ENCODE measurements at places on chromosomes 16 and 17.

DNA sequence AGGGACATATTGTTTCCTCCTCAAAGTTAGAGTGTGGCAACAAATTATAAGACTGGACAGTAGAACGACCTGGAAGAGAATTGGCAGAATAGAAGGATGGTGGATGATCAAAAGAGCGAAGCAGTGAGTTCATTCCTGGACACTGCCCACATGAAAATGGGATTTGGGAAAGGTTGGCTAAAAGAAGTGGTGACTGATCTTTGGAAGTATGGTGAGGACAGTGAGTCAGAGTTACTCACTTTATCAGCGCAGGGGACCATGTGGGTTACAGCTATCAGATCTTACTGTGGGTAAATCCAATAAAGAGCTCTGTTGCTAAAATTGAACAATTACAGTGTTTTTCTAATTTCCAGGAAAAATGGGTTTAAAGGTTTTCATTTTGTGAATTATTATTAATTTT lies 2.7 kb upstream of the TANC2 start:
- no peak for DNase-seq

DNA sequence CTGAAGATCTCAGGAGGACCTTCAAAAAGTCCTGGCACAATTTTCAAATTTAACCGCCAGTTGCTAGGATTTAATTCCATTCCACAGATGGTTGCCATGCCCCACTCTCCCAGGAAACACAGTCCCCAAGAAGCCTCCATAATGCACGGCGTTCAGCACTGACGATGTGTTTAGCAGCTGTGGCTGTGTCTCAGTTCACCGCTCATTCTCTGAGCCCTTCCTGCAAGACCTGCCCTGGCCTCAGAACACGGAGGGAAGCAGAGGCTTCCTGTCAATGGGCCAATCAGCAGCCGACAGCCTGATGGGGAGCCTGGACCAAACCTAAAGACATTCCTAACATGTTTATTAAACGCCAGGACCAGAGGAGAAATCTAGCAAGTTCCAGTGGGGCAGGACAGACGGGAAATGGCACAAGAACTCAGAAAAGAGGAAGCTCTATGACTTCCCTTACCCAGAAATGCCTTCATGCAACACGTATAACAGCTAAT lies 4.9 kb downstream of the MYLK3 start:
- DNase-seq = no peak

DNA sequence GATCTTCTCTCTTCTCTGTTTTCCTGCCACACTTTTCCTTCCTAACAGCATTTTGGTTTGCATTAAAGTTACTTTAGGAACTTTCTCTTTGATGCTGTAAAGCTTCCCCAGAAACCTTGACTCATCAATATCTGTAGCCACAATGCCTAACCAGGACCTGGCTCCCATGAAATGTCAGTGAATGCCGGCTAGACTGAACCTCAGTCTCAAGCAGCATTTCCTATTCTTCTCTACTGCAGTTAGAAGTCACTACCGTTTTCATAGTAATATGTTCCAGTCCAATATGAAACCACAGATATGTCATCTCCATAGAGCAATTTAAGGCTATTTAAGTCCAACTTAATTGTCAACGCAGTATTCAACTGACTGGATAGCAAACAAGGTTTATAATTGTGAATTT lies 28.9 kb downstream of the ITFG1 start:
- no peak for DNase-seq

DNA sequence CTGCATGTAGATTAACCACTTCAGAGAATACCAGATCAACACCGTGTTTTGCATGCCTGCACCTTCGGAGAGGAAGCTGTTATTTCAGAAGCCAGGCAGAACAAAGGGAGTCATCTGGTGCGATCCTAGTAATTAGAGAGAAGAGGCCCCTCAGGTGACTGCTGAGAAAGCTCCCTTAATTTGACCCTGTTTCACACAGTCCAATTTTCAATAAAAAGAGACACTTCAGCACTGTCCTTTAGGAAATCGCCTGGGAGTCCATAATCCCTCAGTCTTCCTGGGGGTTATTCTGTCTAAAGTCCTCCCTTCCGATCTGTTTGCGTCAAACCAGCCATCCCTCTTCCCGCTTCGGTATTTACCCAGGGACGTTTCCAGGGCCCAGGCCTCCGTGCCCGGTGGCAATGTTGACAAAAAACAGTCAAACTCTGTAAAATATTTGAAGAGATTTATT lies 23.4 kb upstream of the TNRC6C start:
- DNase-seq = no peak

DNA sequence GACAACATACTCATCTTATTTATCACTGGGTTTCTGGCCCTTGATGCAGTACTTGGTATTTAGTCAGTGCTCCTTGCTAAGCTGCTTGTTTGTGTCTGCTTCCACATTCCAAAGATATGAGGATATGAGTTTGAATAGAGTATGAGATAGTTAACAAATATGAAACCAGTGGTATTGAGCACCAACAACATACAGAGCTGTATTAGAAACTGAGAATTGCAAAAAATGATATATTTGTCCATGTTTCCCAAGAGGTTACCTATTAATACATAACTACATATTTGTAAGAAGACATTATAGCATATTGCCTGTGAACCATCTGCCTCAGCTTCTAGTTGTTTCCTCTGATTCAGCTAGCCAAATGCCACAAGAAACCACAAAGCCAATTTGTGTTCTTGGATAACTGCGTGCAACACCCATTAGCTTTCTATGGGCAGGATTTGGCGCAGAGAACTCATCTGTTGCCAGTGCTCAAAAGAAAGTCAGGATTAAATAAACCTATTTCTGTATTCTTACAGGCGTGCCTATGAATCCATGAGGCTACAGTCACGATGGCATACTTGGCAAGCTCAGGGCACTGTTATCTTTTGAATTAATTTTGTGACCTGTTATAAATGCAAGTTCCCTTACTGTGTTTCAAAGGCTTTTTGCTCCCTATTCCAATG lies 194.4 kb downstream of the MAP2K6 start:
- DNase-seq = no peak

- no peak for DNase-seq
Observed at GRCh38 chr17:41635121-41636097, 11.0 kb upstream of the KRT17 start.

DNA sequence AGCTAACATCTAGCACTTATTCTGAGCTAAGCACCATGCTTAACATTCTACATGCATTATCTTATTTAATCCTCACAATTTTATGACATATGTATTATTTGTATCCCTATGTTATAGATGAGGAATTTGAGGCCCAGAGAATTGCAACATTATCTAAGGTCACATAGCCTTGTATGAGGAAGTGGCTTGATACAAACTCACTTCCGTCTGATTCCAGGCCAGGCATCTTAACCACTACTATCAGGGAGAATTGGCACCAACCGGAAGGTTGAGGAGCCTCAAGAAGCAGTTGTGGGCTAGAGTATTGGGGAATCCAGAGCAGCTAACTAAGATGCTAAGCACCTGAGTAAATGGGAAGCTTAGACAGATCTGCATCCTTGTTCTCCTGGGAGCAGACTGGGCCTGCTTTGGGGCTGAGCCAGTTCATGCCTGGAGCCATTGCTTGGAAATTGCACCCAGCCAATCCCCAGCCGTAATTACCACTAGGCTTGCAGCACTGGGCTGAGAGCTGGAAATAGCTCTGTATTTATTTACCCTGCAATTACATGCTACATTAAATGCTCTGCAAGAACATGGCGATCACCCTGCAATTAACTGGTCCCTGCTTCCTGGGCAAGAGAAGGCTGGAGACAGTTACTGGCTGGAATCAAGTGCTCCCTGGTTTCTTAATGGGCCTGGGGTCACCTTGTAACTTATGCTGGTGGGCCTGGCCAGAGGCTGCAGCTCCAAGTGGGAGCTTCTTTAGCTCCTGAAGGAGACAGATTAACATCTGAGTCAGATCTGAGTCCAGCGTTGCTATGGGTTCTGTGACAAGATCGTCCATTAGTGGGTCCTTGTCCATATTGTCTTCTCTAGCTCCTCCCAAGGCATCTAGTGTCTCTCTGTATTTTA lies 273.1 kb upstream of the CCL2 start:
- DNase-seq = no peak

DNA sequence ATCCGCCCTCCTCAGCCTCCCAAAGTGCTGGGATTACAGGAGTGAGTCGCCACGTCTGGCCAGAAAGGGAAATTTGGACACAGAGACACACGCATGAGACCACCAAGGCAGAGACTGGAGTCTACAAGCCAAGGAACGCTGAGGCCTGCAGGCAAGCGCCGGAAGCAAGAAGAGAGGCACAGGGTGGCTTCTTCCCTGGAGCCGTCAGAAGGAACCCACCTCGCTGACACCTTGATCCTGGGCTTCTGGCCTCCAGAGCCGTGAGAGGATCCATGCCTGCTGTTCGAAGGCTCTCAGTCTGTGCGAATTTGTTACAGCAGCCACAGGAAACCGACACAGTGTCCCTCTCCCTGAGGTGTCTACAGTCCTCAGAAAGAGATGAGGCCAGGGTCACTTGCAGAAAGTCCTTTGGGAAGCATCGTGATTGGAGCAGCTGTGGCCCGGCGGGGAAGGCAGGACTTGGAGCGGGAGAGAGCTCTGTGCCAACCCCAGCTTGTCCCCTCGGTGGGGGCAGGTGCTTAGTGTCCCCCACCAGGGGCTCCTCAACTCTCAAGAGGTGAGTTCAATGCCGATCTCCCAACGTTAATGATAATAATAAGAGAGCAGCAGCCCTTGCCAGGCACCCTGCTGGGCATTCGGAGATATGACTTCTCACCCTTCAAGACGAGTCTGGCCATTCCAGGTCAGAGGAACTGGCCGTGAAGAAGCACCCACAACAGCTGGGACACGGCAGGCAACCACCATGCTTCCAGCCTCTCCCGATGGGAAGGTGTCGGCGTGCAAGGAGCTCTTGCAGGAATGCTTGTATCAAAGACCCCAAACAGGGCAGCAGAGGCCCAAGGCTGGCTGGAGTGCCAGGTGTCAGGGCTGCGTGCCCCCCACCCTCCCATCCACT lies 68.4 kb upstream of the TNRC6C start:
- DNase-seq = no peak

GRCh38 chr17:76744747-76745146 lies 6.8 kb downstream of the MFSD11 start:
- no peak for DNase-seq

- no peak for DNase-seq
Observed at GRCh38 chr16:8663192-8664089, 11.0 kb upstream of the ABAT start.

GRCh38 chr17:78617511-78618061 lies 40.4 kb upstream of the DNAH17 start:
- DNase-seq = no peak

- DNase-seq = no peak
Observed at GRCh38 chr16:79390481-79391051, 210.0 kb downstream of the MAF start.

DNA sequence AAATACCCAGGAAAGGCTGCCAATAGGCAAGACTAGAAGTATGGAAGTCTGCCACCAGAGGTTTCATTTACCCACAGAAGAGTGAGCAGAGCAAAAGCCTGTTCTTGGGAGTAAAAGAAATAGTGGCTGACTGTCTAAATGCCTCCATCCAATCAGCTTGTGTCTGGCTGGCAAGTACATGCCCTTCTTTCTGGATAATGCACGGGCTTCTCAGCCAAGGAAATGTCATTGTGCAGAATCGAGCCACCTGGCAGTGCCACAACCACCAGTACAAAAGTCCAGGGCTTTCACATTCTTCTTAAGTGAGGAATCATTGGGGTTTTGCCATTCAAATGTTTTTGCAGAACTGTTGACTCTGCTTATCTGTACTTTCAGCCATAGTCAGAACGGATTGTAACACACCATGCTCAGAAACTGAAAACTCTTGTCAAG lies 10.1 kb upstream of the ERCC4 start:
- DNase-seq = no peak

GRCh38 chr17:57956291-57957119 lies 1.3 kb upstream of the CUEDC1 start:
- DNase-seq = no peak

Measured in iPS DF 19.7 (cell line).